ENCODE measurements at places on chromosomes 13 and 19.

DNA sequence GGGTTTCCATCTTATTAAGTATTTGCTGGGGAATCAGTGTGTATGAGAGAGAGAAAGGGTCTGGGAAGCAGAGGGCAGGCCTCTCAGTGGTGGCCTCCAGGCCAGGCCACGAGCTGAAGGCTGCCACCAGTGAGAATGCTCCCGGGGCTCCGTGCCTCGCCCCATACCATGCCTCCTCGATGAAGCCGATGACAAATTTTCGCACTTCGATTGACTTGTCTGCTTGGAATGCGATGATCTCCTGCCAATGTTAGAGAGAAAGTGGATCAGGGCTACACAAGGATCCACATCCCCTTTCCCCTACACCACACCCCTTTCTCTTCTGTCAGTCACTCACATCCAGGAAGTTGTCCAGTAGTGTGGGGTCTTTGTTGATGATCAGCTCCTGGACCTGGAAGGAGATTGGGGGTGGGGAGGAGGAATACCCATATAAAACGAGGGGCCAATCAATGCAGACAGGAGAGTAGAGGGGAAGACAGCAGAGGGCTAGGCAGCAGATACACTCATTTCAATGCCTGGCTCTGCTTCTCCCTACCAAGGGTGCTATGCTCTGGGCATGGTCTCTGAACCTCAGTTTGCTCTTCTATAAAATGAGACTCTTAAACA, 10.7 kb downstream of the SYMPK start:
- no peak for DNase-seq

- DNase-seq = peak; percentile 70
Observed at GRCh38 chr19:42295831-42296525, 6.0 kb upstream of the PRR19 start.

DNA sequence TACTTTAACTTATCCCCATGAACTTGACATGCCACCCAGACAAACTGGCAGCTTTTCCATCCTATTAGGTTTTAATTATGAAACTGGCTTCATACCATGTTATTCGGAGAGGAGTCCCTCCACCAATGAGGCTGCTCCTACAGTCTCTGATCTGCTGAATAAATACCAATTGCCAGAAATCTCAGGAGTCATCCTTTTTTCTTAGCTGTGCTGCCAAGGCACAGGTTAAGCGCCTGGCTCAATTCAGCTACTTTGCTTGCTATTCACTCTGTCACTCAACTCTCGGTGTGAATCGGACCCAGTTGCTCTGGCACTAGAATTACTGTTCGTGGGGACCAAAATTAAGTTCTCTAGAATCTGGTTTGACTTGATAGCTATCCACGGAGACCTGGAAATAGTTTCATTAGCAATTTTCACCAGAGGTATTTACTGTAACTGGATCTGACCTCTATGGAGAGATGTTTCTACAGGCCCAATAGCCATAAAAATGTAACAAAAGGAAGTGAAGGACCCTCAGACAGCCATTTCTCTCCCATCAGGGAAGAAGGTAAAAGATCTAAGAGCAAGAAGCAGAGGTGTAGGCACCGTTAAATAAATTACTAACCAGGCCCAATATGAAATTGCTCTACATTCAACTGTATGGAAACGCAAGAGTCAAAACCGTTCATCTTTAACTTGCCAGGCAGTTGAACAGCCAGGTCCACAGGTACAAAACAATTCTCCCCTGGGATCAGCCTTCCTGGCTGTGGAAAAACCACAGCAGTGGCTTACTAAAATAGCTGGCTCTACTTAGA, 5.4 kb downstream of the ZC3H4 start:
- no peak for DNase-seq

GRCh38 chr19:13220847-13221246, 70.6 kb downstream of the IER2 start:
- no peak for DNase-seq

DNA sequence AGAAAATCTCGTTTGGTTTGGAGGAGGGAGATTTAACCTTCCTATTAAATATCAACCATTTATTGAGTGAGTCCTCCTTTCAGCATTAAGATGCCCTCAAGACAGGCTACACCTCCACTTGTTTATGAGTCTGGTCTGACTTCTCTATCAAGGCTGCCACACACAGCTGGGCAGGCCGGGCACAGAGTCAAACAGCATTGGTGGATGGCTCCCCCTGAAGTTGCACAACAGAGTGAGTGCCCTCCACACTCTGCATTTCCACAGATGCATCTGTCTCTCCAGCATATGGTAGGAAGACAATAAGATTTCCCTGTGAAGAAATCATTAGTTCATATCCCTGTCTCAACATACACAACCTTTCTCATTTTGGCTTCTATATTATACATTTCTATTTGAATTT, 31.4 kb downstream of the PHF11 start:
- no peak for DNase-seq

DNA sequence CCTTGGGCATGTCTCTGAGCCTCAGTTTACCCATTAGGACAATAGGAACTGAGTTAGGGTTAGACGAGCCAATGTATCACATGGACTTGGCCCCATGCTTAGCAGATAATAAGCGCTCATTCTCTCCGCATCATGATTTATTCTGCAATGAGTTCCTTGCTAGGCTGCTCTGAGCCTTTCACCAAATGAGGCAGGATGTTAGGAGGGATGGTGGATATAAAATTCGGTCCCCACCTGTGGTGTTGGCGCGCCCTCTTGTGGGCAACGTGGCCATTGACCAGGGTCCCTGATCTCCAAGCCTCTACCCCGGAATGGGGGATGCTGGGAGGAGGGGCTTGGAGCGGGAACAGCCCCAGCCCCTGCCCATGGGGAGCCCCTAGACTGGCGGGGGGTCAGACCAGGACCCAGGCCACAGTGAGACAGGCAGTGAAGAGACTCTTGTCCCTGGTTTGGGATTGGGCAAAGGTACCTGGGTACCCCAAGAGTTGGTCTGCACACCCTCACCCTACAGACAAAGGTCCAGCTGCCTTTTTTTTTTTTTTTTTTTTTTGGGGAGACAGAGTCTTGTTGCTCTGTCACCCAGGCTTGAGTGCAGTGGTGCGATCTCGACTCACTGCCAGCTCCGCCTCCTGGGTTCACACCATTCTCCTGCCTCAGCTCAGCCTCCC, 43.9 kb downstream of the CERS4 start:
- peak; percentile 76 for DNase-seq

- DNase-seq = no peak
Observed at GRCh38 chr19:55700813-55701212, 25.8 kb downstream of the EPN1 start.

GRCh38 chr13:74866101-74866500, 615.9 kb downstream of the TBC1D4 start:
- no peak for DNase-seq

DNA sequence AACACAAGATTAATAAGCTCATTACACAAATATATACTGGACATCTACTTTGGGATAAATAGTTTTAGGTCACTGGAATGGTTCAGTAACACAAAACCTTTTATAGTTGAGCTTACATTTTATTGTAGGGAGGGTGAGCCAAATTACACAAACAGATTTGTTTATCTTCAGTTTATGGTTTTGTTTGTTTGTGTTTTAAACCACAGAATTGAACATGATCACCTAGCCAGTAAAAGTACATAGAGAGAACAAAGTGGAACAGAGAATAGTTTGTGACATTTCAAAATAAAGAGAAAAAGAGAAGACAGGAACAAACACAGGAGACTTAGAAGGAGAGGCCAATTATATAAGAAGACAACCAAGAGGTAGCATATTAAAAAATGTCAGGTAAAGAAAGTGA, 1930.2 kb upstream of the PCDH20 start:
- DNase-seq = no peak

- no peak for DNase-seq
Observed at GRCh38 chr13:113777311-113778260, 18.6 kb downstream of the TMEM255B start.

- DNase-seq = no peak
Observed at GRCh38 chr13:44160591-44161191, 212.9 kb upstream of the SERP2 start.
